ENCODE measurements at places on chromosomes 11 and 22.
A peak's percentile ranks its signal among the peaks of the same experiment; 100 is the strongest.

- no peak for DNase-seq
These were observed 3.1 kb downstream of the TNKS1BP1 start for GRCh38 chr11:57321388-57322255.

DNA sequence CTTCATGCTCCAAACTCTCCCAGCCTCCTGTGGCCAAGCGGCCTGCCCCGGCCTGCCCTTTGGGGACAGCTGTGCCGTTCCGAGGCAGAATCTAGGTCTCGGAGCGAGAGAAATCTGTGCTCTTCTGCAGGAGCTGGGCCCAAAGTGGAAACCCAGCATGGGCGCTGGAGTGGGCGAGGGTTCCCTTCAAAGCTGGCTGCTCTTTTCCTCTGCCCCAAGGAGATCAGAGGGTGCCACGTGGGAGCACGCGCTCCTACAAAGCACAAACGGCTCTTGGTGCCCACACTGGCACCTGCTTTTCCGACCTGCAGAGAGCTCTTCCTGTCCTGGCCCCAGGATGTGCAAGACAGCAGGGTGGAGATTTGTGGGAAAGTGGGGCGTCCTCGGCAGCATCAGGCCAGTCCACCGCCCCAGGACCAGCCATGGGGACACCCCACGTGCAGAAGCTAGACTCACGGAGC is 6.9 kb downstream of the OSBPL5 start:
- no peak for DNase-seq

DNA sequence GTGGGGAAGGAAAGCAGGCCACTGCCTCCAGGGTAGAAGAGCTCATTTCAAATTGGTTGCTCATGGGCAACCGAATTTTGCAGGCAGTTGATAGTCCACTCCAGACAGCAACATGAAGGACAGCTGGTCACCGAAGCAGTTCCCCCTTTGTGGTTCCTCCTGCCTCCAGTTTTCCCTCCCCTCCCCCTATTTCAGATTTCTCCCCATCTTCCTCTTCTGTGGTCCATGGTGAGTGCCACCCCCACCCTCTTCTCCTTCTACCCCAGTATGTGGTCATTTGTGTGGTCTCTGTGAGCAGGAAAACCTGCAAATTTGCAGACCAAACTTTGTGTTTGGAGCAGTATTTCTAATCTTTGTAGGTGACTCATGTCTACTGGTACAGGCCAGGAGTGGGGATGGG is 38.2 kb upstream of the PAK1 start:
- no peak for DNase-seq

- no peak for DNase-seq
These were observed 269.0 kb downstream of the FAM76B start for GRCh38 chr11:95520369-95521132.

- DNase-seq: no peak
These were observed 4.1 kb upstream of the P2RY6 start for GRCh38 chr11:73267906-73268540.

GRCh38 chr11:2268729-2269600 is 1.4 kb downstream of the ASCL2 start:
- DNase-seq: peak; percentile 50

- no peak for DNase-seq
These were observed 29.0 kb upstream of the KRTAP5-7 start for GRCh38 chr11:71498091-71498490.

GRCh38 chr11:73997120-73997770 is 11.6 kb downstream of the UCP3 start:
- DNase-seq: no peak

All from NCI-H1105 (cell line).